ENCODE measurements at places on chromosomes 13 and 19.

- no peak overlapping the region for H3K27ac ChIP-seq
- peaks cover 15% of the 10 kb centered on the region for H3K27me3 ChIP-seq
- no peaks in the 10 kb centered on the region for H3K4me1 ChIP-seq
- no peak overlapping the region for H3K4me3 ChIP-seq
- no peak for DNase-seq
- no peaks in the 10 kb centered on the region for H3K36me3 ChIP-seq
These were observed 14.9 kb upstream of the IGLON5 start for GRCh38 chr19:51296336-51297093.

- no peaks in the 10 kb centered on the region for H3K36me3 ChIP-seq
- no peak overlapping the region for H3K27ac ChIP-seq
- no peaks in the 10 kb centered on the region for H3K27me3 ChIP-seq
- no peak for DNase-seq
- no peaks in the 10 kb centered on the region for H3K4me1 ChIP-seq
These were observed 22.8 kb downstream of the TSHZ3 start for GRCh38 chr19:31326329-31327028.

GRCh38 chr13:80469853-80470381 lies 129.0 kb upstream of the SPRY2 start:
- no peak overlapping the region for H3K4me3 ChIP-seq
- H3K36me3 ChIP-seq: no peaks in the 10 kb centered on the region
- H3K4me1 ChIP-seq: no peaks in the 10 kb centered on the region
- DNase-seq: no peak

GRCh38 chr19:55537741-55538111 lies 793 bp upstream of the SBK2 start:
- no peaks in the 10 kb centered on the region for H3K4me1 ChIP-seq
- no peak overlapping the region for H3K27ac ChIP-seq
- no peak overlapping the region for H3K4me3 ChIP-seq
- peaks cover 10% of the 10 kb centered on the region for H3K27me3 ChIP-seq
- DNase-seq: no peak

DNA sequence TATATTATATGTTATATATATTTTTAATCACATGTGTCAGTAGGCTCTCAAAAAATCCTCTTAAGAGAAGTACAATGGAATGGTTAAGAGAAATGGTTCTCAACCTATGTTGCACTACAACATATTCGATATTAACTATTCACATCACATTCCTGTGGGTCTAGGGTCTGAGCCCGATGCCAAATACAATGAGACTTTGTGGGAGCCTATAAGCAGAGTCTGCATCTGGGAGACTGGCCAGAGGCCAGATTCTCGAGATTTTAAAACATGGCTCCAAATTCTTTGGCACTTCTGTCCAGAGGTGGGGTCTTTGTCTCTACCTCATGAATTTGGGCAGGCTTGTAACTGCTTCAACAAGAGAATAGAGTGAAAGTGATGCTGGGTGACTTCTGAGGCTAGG lies 79.4 kb upstream of the NBEA start:
- H3K4me1 ChIP-seq: no peaks in the 10 kb centered on the region
- DNase-seq: no peak
- no peaks in the 10 kb centered on the region for H3K27me3 ChIP-seq
- no peak overlapping the region for H3K27ac ChIP-seq
- H3K36me3 ChIP-seq: no peaks in the 10 kb centered on the region
